ENCODE measurements at places on chromosomes 7 and 10. TPM values are rescaled to one million over a fixed set of nuclear protein-coding genes. Genes with fewer than 3 reads are reported as not detected.

GPR85 gene
- total RNA-seq: 2.0 TPM

CYP2C8 gene
- not detected for total RNA-seq

ABCB1 gene
- 1.5 TPM for total RNA-seq

PDZD8 gene
- total RNA-seq: 29.4 TPM

UCN3 gene
- total RNA-seq: not detected

HYAL4 gene
- total RNA-seq: 0.28 TPM

OR2A1 gene
- not detected for total RNA-seq

MYL10 gene
- not detected for total RNA-seq

NMT2 gene
- total RNA-seq: 10.5 TPM

DNA sequence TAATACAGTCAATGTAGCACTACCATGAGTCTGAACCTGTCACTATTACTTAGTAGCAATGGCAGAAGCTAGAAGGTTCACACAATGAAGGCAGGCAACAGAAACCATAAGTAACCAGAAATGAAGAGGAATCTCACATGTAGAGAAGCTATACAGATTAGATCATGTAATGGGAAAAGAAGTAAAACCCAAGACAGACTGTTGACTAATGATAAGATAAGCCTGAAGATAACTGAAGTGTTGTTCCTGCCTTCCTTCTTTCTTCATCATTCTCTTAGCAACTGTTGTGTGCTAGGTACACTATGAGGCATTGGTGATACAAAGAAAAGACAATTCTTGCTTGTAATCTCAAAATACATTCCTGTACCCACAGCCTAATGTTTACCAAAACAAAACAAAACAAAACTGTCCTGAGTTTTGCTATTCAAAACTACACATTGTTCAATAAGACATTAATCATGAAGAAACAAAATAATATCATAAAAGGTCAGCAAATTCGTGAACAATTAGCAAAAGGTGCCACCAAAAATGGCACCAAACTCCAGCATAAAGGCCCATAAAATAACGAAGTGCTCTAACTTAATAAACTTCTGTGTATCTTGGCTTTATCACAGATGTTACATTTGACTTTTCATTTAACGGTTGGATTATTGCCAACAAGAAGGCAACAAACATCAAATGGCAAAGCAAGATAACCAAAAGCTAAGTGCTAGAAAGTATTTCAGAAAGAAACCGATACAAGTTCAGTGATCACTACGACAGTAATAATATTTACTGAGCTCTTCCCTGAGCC lies 27.1 kb downstream of the ZNF800 start:
- H3K36me3 ChIP-seq: no peaks in the 10 kb centered on the region
- no peak overlapping the region for H3K27ac ChIP-seq
- H3K4me1 ChIP-seq: no peaks in the 10 kb centered on the region
- no peak overlapping the region for H3K4me3 ChIP-seq
- DNase-seq: no peak
- no peaks in the 10 kb centered on the region for H3K27me3 ChIP-seq

DNA sequence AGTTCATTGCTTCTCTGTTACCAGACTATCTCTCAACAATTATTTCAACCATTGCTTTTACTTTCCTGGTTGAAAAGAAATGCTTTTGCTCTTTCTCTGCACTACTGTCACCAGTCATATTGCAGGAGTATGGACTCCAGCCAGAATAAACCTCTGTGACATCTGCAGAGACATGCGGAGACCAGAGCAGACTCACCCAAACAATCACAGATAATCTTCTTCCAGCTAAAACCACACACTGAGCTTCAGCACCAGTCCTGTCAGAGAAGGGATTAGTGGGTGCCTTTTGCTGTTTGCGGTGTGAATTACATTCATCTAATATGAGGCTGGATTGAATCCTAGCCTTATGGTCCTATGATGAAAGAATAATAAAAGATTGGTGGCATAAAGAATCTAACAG lies 258.6 kb downstream of the CNTNAP2 start:
- H3K4me3 ChIP-seq: no peak overlapping the region
- no peak for DNase-seq
- H3K36me3 ChIP-seq: no peaks in the 10 kb centered on the region
- H3K27me3 ChIP-seq: no peaks in the 10 kb centered on the region
- H3K27ac ChIP-seq: no peak overlapping the region

GRCh38 chr7:40402661-40403060 lies 267.9 kb downstream of the SUGCT start:
- no peaks in the 10 kb centered on the region for H3K4me1 ChIP-seq
- no peaks in the 10 kb centered on the region for H3K27me3 ChIP-seq
- no peak for DNase-seq
- no peaks in the 10 kb centered on the region for H3K36me3 ChIP-seq
- no peak overlapping the region for H3K4me3 ChIP-seq
- no peak overlapping the region for H3K27ac ChIP-seq

GRCh38 chr10:17407047-17407446 lies 47.3 kb downstream of the ST8SIA6 start:
- H3K36me3 ChIP-seq: no peaks in the 10 kb centered on the region
- no peaks in the 10 kb centered on the region for H3K27me3 ChIP-seq
- H3K4me1 ChIP-seq: no peaks in the 10 kb centered on the region
- no peak overlapping the region for H3K27ac ChIP-seq
- DNase-seq: no peak

DNA sequence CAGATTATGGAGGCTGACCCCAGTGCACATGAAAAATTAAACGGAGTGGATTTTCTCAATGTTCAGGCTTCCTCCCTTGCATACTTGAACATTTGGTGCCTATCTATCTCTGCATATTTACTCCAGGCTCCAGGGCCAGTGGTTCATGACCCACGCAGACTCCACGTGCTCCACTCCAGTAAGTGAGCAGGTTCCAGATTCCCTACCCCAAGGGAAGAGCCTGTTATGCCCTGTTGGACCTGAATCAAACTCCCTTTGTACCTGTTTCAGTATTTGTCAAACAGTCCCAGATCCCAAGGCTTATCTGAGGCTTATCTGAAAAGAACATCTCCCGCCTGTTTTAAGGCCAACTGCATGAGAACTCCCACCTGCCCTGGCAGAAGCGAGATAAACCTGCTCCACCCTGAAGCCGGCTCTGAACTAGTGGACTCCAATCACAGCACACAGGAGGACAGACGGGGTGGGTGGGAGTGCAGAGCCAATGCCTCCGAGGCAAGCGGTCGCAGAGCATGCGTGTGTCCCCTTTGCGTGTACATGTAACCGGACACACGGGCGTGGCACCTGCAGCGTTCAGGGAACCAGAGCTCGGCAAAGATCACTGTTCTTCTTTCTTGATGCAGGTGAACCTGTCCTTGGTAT lies 2.3 kb upstream of the FUOM start:
- no peak overlapping the region for H3K27ac ChIP-seq
- peaks cover 22% of the 10 kb centered on the region for H3K36me3 ChIP-seq
- DNase-seq: no peak
- H3K4me1 ChIP-seq: no peaks in the 10 kb centered on the region
- H3K27me3 ChIP-seq: no peaks in the 10 kb centered on the region

GRCh38 chr10:76082956-76083355 lies 651.5 kb downstream of the LRMDA start:
- DNase-seq: no peak
- H3K4me1 ChIP-seq: peaks cover 6% of the 10 kb centered on the region
- H3K27ac ChIP-seq: no peak overlapping the region
- H3K27me3 ChIP-seq: no peaks in the 10 kb centered on the region

GRCh38 chr10:127963136-127963535 lies 56.2 kb downstream of the PTPRE start:
- no peaks in the 10 kb centered on the region for H3K36me3 ChIP-seq
- H3K4me3 ChIP-seq: no peak overlapping the region
- DNase-seq: no peak

- no peaks in the 10 kb centered on the region for H3K27me3 ChIP-seq
- no peak overlapping the region for H3K27ac ChIP-seq
- H3K4me3 ChIP-seq: no peak overlapping the region
- no peak for DNase-seq
Measured at GRCh38 chr7:43791665-43792064, 33.2 kb downstream of the BLVRA start.

- no peak for DNase-seq
- H3K36me3 ChIP-seq: no peaks in the 10 kb centered on the region
Measured at GRCh38 chr7:9029681-9030530, 596.5 kb downstream of the NXPH1 start.

DNA sequence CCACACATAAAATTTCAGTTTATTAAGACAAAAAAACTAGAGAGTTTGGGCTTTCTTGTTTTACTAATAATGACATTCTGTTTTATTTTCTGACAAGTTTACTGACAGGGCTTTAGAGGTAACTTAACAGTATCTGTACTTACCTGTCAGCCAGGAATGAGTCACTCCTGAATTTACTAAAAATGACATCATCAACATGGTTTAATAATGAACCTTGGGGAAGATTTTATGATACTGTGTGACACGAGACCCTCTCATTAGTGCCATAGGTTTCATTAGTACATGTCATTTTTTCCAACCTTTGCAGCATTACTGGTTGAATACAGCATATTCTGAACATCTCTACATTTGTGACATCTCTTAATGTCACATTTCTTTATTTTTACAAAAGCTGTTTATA lies 131.1 kb downstream of the KCND2 start:
- no peaks in the 10 kb centered on the region for H3K36me3 ChIP-seq
- H3K27me3 ChIP-seq: no peaks in the 10 kb centered on the region
- no peak for DNase-seq
- H3K4me1 ChIP-seq: no peaks in the 10 kb centered on the region
- H3K27ac ChIP-seq: no peak overlapping the region

DNA sequence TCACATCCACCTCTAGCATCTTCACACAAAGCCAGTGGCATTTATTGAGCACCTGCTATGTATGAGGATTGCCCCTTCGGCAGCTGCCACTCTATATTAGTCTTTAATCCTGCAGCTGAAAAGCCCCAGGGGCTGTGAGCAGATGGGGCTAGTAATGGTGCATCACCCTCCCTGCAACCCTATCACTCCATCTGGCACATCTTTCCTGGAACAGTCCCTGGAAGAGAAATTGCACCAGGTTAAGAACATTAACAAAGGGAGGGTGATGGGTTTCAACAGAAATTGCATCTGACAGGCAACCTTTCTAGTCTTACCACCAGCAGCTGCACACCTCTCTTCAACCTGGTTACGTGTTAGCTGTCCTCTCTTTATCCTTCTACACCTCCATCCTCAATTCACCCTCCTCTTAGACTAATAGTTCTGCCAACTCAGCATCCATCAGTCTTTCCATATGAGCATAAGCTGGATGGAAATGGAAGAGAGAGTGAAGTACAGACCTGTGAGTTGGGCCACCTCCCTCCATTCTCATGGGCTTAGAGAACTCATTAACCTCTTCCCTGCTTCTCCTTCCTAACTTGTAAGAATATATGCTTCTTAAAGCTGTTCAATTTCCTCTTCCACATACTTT lies 168.6 kb upstream of the NEBL start:
- no peak overlapping the region for H3K4me3 ChIP-seq
- peaks cover 16% of the 10 kb centered on the region for H3K4me1 ChIP-seq
- H3K27ac ChIP-seq: no peak overlapping the region
- no peak for DNase-seq
- H3K36me3 ChIP-seq: no peaks in the 10 kb centered on the region

- DNase-seq: no peak
- H3K36me3 ChIP-seq: no peaks in the 10 kb centered on the region
- no peaks in the 10 kb centered on the region for H3K27me3 ChIP-seq
- no peak overlapping the region for H3K27ac ChIP-seq
Measured at GRCh38 chr7:126227643-126228042, 1025.1 kb downstream of the GRM8 start.

DNA sequence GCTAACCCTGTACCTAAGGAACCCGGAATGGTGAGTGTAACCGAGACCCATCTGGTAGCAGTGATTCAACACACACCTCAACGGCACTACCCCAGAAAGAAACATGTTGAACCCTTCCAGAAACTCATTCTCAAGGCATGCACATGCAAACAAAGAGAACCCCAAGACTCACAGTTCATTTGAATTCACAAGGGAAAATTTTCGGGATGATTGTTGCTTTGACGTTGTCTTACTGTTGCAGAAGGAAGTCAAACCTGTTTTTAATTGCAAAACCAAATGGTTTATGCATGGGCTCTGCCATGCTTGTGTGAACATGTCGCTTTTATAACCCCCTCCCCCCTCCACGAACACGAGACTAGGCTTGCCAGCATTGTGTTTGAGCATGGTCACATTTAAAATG lies 539.7 kb downstream of the GATA3 start:
- no peak for DNase-seq
- no peak overlapping the region for H3K27ac ChIP-seq
- no peaks in the 10 kb centered on the region for H3K27me3 ChIP-seq
- no peaks in the 10 kb centered on the region for H3K36me3 ChIP-seq

GRCh38 chr7:42351316-42351935 lies 114.4 kb upstream of the GLI3 start:
- H3K27me3 ChIP-seq: no peaks in the 10 kb centered on the region
- no peaks in the 10 kb centered on the region for H3K36me3 ChIP-seq
- no peak for DNase-seq
- H3K4me3 ChIP-seq: no peak overlapping the region

DNA sequence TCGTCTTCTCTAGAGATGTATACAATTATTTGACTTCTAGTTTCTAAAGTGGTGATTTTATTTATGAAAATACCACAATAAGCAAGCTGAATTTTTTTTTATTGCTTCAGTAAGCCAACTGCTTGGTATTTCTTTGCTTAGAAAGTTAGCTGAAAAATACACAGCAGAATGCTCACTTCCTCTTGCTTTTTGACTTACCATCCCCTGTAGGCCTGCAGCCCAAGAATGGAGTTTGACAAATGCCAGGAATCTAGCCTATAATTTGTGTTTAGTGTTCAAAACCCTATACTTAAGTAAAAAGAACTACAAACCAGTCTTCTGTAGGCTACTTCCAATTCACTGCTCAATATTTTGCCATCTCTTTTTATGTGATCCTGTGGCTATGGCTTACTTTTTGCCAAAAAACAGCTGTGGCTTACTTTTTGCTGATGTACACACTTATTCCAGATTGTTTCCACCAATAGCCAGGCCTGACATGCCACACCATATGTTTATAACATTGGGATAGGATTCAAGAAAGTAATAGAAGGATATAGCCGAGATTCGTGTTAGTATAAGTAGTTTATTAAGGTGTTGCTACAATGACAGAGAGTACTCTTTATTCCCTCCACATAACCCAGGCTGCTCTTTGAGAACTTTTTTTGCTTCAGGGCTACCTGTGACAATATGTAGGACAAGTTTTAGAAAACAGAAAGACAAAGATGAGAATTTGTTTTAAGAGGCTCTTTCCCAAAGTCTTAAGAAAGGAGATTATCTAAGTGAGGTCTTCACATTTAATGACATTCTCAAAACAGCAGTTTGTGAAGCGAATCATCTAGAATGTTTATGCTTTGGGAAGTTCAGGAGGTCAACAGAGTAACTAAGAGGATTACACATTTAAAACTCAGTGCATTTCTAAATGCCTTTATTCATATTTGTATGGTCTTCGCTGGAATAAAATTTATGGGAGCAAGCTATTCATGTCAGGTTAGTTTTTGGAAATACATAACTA lies 263.9 kb upstream of the FZD1 start:
- H3K36me3 ChIP-seq: no peaks in the 10 kb centered on the region
- DNase-seq: no peak
- no peaks in the 10 kb centered on the region for H3K27me3 ChIP-seq
- no peak overlapping the region for H3K27ac ChIP-seq
- H3K4me3 ChIP-seq: no peak overlapping the region

All from right atrium auricular region (tissue), 2 donors.